ENCODE measurements at places on chromosomes 6 and 20. TPM values are rescaled to one million over a fixed set of nuclear protein-coding genes. Genes with fewer than 3 reads are reported as not detected.

GRCh38 chr6:128316258-128316929, 204.0 kb downstream of the PTPRK start:
- no peak for DNase-seq
- H3K4me3 ChIP-seq, result no peak overlapping the region
- no peaks in the 10 kb centered on the region for H3K36me3 ChIP-seq
- no peak overlapping the region for H3K27ac ChIP-seq
- no peaks in the 10 kb centered on the region for H3K27me3 ChIP-seq

- no peak overlapping the region for H3K4me3 ChIP-seq
- H3K4me1 ChIP-seq, result peaks cover 11% of the 10 kb centered on the region
- H3K36me3 ChIP-seq, result no peaks in the 10 kb centered on the region
- no peaks in the 10 kb centered on the region for H3K27me3 ChIP-seq
Observed at GRCh38 chr6:4359108-4359730, 223.8 kb upstream of the ECI2 start.

The CCN6 gene
- total RNA-seq, result not detected

The RCAN2 gene
- not detected for total RNA-seq

The MYB gene
- 1.4 TPM for total RNA-seq

GRCh38 chr6:51021171-51021570, 202.5 kb downstream of the TFAP2B start:
- H3K4me3 ChIP-seq, result no peak overlapping the region
- H3K4me1 ChIP-seq, result no peaks in the 10 kb centered on the region
- no peak overlapping the region for H3K27ac ChIP-seq
- no peaks in the 10 kb centered on the region for H3K36me3 ChIP-seq

GRCh38 chr20:3646651-3647050, 16.5 kb downstream of the GFRA4 start:
- H3K36me3 ChIP-seq, result peaks cover 19% of the 10 kb centered on the region
- no peaks in the 10 kb centered on the region for H3K4me1 ChIP-seq
- no peak for DNase-seq
- H3K27ac ChIP-seq, result no peak overlapping the region

Data from B cell (primary cell).